ENCODE measurements at places on chromosomes 3 and 15.

GRCh38 chr15:27017168-27017809 lies 46.3 kb downstream of the GABRG3 start:
- peak; percentile 72 for DNase-seq

DNA sequence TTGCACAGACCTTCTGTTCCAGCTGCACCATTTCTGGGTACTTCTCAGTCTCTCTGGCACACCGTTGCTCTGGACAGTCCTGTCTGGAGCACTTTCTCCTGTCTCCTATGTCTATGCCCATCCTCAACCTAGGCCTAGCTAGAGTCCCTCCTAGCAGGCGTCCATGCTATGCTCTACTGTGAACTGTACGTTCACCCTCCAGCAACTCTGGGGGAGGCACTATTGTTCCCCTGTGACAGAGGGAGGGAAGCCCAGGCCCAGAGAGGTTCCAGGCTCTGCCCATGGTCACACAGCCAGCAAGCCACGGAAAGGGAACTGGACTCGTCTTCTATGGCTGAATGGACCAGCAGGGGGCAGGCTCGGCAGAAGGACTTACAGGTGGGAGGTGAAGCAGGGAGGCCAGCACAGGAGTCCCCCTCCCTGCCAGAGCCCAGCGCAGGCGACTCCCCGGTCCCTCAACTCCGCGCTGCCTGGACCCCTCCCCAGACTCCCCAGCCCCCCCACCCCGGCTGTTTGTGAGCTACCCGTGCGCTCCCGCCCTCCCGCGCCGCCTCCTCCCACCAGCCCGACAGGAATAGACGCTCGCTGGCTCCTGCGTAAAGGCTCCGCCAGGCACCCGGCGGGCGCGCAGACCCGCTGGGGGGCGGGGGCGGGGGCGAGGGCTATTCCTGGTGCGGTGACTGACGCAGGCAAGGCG lies 1.7 kb upstream of the LINGO1 start:
- DNase-seq: peak; percentile 46

- DNase-seq: no peak
Observed at GRCh38 chr3:177318559-177318958, 121.3 kb upstream of the TBL1XR1 start.

DNA sequence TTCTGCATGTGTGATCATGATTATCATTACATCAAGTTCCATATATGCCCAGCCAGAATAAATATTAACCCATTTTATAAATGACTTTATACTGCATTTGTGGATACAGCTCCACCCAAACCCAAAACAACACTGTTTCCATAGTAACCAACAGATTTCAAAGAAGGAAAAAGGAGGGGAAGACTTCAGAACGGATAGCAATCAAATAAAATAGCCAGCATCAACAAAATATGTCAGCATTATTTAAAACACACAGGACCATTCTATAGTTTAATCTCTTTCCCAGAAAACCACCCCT lies 114.4 kb downstream of the FOXP1 start:
- no peak for DNase-seq

DNA sequence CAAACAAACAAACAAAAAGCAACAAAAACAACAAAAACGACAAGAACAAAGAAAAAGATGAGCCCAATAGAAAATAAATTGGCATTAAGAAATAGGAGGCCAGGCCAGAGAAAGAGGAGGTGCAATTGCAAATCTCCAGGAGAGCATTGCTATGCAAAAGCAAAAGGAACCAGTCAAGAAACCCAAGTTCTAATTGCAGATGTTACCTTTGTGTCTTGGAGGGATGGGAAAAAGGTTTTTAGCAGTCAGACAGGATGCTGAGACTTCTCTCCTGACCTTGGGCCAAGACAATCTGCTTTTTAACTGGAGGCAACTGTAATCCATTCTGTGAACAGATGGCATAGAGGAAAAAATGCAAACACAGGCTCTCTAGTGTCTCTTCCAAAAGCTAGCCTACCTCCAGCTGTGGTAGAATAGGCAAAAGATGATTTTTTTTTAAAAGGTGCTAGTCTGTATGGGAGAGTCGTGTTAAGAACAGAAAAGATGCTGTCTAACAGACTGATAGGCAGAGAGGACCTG lies 56.4 kb downstream of the LSAMP start:
- DNase-seq: no peak

DNA sequence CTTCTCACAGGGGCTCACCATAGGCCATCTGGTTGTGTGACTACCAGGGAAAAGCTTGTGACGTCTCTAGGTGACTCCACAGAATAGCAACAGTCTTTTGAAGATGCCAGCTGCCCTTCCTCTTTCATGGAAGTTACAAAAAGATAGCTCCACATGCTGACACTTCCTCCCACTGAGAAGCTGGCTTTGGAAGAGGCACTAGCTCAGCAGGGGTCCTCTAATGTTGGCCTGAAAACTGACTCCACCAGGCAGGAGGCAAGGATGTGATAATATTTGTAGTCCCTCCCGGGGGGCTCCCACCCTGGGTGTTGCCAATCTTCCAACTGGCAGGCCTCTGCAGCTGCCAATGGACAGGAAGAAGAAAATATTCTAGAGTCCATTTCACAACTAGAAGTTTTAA lies 343.5 kb downstream of the NEK10 start:
- DNase-seq: no peak

DNA sequence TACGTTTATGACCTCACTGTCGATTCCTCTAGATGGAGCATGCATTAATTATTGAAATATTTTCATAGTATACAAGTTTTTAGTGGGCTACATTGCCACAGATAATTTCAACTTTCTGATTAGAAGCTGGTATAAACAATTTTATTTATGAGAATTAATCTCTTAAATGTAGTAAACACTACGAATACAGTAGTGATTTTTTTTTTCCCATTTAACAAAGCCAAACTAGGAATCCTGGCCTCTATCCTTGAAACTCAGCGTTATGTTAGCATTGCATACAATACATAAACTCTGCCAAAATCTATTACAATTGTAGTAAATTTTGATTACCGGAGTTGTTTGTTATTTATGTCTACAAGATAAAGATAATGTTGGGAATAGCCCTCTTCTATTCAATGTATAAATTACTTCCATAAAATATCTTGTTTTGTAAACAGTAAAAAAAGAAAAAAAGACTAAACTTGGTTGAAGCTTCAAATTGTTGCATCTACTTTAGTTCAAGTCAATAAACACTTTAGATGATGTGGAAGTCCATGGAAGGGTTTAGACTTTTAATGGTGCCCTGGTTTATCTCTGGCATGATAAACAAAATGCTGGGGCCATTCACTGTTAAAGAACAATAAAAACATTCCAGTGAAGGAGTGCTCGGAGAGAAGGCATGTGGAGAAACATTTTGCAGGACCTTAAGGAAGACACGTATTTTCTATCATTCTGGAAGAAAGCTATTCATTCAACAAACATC lies 77.3 kb upstream of the NR2F2 start:
- no peak for DNase-seq

DNA sequence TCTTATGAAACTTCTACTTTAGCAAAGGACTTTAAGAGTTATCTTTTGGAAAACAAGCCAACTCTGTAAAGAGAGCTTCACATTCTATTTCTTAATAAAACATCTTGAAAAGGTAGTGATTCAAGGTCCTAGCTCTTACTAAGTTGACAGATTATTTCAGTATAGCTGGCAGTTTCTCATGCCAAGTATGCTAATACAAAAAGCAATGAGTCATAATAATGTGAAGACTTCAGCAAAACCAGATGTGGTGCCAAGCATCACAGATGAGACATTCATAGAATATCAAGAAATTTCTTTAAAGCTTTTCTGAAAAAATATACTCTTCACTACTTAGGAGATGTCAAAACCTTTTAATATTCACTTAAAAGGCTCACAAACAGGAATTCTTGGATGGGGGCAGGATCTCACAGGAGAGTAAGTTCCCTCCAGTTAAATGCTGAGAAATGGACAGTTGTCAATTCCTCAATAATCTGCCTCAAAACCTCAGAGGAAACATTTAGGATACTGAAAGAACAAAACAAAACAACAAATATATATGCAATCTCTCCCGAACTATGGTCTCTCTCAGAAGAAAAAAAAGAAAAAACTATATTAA lies 45.6 kb downstream of the DCBLD2 start:
- DNase-seq: peak; percentile 97

Measured in fibroblast of lung (primary cell).